Stimulated activated CD4-positive, alpha-beta T cell treated with anti-CD3 and anti-CD28 coated beads, Interleukin-2, amount 100 ng/mL, for 48 hours (primary cell): ENCODE measurements at places on chromosomes 5 and 9.

GRCh38 chr5:66898241-66898995, 298.2 kb downstream of the CD180 start:
- no peak for DNase-seq

DNA sequence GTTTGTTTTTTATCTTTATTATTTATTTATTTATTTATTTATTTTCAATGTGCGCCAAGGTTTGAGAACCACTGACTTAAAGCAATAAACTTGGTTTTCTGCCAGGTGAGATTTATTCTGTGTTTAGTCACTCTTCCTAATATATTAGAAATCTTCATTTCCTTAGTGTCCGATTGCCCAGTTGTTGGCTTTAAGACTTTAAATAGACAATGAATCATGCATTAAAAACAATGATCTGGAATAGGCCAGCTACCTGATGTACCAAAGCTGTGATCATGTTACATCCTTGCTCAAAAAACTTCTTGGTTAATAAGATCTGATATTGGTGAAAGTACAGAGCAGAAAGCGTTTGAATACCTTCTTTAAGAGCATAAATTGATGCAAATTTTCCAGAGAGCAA, 52.1 kb upstream of the ERBIN start:
- DNase-seq: no peak

GRCh38 chr5:17952231-17952630, 318.0 kb downstream of the TAF11L14 start:
- no peak for DNase-seq

GRCh38 chr9:7935681-7936080, 136.1 kb upstream of the DMAC1 start:
- DNase-seq: no peak

DNA sequence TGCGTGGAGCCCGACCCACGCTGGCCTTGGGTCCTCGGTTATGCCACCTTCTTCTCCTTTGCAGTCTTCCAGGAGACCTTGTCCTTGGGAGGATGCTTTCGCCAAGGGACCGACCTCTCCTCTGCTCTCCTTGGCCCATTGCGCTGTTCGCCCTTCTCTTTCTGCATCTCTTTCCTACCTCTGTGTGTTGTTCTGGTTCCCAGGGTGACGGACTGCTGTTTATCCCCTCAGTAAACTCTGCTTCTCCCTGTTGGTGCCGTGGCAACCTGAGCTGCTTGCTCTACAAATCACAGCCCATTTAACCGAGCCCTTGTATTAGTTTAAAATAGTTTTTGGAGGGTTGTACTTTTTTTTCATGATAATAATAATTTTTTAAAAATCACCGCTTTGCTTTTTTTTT, 97.9 kb downstream of the DAPK1 start:
- no peak for DNase-seq
